ENCODE measurements at places on chromosomes 3 and 15. TPM values are rescaled to one million over a fixed set of nuclear protein-coding genes. Genes with fewer than 3 reads are reported as not detected.

CASR gene
- not detected for polyA plus RNA-seq

NDN gene
- polyA plus RNA-seq, result 0.12 TPM

PPP1R14D gene
- 0.45 TPM for polyA plus RNA-seq

HDGFL3 gene
- 47.4 TPM for polyA plus RNA-seq

MIX23 gene
- polyA plus RNA-seq, result 48.1 TPM

LHFPL4 gene
- 0.18 TPM for polyA plus RNA-seq

TEX55 gene
- polyA plus RNA-seq, result not detected

ADAMTS17 gene
- polyA plus RNA-seq, result not detected

Measured in A549 (cell line).